Stimulated activated CD4-positive, alpha-beta T cell treated with anti-CD3 and anti-CD28 coated beads, Interleukin-15, amount 100 ng/mL, for 1 hour (primary cell): ENCODE measurements at places on chromosomes 1 and 21.

GRCh38 chr1:210822932-210823331, 311.0 kb downstream of the KCNH1 start:
- no peak for DNase-seq

GRCh38 chr1:92769856-92770255, 15.1 kb downstream of the EVI5 start:
- DNase-seq: no peak

DNA sequence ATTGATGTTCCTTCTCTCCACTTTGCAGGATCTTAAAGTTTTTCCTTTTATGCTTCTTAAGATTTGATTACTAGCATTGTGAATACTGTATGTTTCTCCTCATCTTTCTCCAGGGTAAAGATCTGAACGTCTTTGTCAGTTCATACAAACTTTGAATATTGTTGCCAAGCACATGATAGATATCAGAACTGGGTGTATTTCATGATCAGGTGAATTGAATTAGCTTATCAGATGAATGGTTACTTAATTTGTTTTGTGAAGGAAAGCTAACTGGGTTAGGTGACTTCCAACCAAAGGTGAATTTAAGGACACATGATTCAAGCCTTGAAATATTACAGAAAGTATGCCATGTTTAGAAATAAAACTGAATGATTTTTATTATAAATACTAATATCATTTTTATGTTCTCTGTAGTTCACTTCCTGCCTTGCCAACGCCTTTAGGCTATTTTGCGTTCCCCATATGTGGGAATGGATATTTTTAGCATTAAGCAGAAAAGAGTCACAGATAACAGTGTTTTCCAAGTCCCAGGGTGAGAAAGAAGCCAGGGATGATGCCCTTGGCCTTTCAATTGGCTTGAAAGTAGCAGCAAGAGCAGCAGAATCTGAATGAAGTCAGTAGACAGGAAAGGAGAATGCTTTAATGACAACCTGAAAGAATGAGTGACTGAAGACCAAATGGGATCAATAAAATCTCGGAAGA, 752.1 kb downstream of the NCAM2 start:
- DNase-seq: no peak

GRCh38 chr1:227926896-227927885, 20.5 kb downstream of the WNT9A start:
- no peak for DNase-seq

DNA sequence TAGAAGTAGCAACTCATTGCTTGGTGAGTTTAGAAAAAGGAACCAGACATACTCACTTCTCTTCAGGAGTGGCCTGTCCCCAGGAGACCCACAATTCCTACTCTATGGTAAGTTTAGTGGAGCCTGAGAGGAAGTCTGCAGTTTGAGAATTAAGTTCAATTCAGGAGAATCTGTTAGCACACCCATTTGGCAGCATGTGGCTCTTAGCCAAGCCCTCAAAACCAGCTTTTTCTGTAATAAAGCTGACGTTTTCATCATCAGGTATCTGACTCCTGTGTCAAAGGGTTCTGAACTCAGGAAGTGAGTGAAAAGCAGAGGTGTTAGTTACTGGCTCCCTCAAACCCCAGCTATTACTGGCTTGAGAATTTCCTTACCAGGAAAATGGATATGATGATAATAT, 20.4 kb upstream of the RGS16 start:
- DNase-seq: no peak

GRCh38 chr1:6261615-6261995, 707 bp upstream of the GPR153 start:
- no peak for DNase-seq

GRCh38 chr1:7388141-7388487, 383.0 kb upstream of the VAMP3 start:
- DNase-seq: no peak

DNA sequence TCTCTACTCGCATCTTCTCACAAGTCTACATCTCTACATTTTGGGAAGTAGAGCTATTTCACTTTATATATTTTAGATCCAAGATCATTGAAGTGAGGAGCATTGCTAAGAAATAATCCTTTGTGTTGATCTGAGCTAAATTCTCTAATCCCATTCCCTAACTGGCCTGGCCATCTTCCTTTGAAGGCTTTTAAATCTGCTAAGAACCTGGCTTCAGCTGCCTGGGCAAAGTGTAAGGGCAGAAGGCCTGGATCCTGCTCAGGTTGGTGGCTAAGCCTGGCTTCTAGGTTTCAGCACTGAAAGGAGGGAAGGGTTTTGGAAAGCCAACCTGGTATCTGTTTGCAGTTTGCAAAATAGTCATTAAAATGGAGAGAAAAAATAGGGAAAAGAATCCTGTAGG, 167.6 kb downstream of the BRINP2 start:
- no peak for DNase-seq

- no peak for DNase-seq
These were observed at the start of gene EPS8L3 for GRCh38 chr1:109763646-109764415. EPS8L3 (minus strand) TSS chr1:109763923; CDS start chr1:109761749, 2,174 bp downstream.

GRCh38 chr1:51241119-51241518, 5.0 kb downstream of the RNF11 start:
- no peak for DNase-seq

- DNase-seq: no peak
These were observed 71.5 kb upstream of the ACTL8 start for GRCh38 chr1:17683598-17683997.

- no peak for DNase-seq
These were observed 70.1 kb downstream of the LHX9 start for GRCh38 chr1:197987294-197987693.

DNA sequence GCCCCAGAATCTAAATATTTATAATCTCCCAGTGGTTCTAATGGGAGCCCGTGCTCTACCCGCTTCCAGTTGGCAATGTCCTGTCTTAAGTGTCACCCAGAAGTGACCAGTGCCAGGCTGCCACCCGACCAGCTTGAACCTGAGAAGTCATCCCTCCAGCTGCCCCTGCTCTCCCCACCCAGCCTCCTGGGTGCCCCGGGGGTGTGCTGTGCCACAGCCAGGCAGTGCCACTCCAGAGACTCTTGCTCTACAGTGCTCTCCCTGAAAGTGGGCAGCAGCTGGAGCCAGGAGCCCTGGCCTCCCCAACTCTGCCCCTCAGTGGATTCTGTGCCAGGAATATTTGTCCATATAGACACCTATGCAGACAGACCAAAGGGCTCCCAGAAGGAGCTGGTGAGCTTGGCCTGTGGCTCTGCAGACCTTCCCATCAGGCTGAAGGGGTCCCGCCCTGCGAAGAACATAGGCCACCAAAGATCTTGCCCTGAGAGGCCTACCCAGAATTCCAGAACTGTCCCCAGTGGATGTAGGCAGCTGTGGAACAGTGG, 9.0 kb upstream of the EPS8L3 start:
- no peak for DNase-seq

DNA sequence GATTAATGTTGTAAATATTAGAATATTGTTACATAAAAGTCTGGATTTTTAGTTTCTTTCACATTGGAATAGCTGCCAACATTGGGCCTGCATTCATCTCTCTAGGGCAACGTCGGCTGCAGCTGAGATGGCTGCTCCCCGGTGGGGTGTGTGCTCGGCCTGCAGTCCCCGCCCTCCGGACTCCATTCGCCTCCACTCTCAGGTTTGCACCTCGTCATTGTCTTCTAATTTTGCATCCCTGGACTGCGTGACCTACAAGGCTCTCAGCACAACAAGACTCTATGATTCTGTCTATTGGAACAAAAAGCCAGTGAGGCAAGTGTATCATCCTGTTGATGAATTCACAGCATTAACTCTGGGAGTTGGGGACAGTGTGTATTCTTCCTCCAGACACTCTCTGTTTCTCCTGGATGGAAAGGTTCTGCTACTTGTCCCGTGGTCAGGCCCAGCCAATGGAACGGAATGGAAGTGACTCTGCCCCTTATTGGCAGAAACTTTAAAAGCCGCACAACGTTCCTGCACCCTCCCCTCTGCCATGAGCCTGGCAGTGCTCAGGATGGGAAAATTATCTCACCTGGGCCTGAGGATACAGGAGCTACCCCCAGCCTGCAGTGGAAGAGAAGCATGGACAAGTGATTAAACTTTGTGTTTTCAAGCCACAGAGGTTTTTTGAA, 105.0 kb upstream of the SAMD11 start:
- DNase-seq: no peak

DNA sequence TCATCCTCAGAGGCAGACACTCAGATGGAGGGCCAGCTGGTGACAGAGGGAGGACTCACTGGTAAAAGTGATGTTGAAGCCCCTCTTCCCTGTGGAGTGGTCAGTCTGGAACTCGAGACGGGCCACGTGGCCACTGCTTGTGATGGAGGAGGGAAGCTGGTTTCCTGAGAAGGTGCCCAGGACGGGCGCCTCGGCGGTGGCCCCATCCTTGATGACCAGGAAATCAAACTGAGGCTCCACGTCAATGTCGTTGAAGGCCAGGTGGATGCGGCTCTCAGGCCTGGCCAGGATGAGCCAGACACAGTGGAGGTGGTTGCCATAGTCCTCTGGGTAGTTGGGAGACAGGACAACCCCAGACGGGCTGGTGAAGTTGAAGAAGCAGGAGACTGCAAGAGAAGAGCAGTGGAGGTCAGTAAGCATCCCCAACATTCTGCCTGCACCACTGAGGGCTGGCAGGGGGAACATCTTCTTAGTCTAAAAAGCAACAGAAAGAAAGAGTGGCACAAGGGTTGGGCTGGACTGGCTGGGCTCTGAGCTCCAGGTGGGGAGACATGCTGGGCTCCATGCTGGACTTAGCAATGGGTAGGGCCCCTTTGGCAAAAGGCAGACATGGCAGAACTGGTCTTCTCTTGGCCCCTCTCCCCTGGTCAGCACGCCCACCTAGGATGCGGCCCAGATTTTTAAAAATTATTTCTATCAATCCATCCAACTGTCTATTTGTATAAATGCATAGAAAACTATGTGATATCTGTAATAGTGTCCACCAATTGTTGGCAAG, 120.5 kb upstream of the HMGB4 start:
- DNase-seq: no peak

DNA sequence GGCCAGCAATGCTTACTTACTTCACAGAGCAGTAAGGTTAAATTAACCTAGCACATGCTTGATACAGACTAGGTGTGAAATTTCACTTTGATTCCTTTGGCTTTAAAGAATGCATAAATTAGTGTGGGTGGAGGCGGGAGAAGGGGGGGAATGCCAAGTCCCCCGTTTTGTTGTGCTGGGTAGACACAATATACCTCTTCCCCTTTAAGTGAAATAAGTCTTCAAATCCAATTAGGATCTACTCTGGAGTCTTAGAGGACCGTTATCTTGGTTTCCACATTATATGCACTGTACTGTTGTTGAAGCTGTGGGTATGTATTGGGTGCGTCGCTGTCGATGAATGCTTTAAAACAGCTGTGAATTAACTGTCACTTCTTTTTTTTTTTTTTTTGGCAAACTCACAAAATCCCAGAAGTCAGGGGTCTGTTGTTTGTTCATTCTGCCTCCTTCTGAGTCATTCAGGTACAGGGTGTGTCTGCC, 1.6 kb upstream of the S1PR1 start:
- DNase-seq: no peak

DNA sequence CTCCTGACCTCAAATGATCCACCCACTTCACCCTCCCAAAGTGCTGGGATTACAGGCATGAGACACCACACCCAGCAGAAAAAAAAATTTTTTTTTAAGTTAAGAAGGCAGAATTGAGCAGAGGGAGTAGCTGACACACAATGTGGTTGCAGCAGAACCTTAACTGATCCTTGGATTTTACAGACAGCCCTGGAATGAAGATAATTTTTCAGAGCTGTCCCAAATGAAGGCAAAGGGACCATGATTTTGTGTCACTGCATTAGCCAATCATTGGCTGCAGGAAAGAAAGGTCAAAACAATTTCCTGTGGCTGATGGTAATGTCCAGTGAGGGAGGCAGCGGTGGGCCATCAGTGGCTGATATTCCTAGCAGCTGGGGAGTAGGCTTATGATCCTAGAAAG, 19.3 kb upstream of the AQP10 start:
- no peak for DNase-seq

DNA sequence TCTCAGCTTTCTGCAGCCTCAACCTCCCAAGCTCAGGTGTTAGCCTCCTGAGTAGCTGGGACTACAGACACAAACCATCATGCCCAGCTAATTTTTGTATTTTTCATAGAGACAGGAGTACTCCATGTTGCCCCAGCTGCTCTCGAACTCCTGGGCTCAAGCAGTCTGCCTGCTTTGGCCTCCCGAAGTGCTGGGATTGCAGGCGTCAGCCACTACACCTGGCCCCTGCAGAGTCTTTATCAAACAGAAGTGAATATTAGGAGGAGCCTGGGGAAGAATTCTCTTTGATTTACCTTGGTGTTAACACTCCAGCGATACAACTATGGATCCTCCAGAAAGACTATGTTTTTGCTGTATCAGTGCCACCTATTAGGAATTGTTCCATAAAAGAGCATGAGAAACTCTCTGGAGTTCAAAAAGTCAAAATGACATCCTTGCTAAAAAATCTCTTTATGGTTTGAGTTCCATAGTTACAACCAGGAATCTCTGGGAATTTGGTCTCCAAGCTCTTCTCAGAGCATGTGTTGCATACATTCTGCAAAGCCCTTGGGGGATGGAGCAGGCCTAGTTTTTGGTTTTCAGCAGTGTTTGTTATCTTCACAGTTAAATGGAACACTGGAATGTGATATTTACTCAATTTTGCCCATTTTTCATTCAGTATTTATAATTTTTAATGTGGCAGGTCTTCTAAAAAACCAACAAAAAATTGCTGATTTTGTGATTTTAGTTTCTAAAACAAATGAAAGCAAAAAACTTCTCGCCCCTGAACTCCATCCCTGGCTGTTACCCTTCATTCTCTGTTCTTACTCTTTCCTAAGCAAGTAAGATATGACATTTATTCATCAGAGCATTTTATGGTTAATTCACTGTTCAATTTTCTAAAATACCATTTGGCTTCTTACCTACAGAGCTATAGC, 77.3 kb downstream of the OLFML2B start:
- DNase-seq: no peak

GRCh38 chr1:185073725-185074124, 28.4 kb downstream of the RNF2 start:
- DNase-seq: no peak

DNA sequence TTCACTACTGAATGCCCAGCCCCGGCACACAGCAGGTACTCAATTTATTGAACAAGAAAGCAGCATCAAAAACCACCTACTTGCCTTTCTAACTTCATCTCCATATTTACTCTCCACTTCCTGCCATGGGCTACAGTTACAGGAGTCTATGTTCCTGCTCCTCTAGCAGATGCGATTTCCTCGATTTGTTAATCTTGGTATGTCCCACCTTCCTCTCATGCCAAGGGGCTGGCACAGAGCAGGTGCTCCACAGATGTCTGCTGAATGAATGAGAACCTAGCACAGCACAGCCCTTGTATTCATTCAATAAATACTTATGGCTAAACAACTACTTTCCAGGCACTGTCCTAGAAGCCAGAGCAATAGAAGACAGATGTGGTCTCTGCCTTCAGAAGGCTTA, 12.2 kb downstream of the PAFAH2 start:
- no peak for DNase-seq
